Progenitor cell of endocrine pancreas (in vitro differentiated cells): ENCODE measurements at places on chromosomes 16 and 17.

GRCh38 chr17:49817993-49818392 is 29.5 kb downstream of the KAT7 start:
- DNase-seq, result no peak

DNA sequence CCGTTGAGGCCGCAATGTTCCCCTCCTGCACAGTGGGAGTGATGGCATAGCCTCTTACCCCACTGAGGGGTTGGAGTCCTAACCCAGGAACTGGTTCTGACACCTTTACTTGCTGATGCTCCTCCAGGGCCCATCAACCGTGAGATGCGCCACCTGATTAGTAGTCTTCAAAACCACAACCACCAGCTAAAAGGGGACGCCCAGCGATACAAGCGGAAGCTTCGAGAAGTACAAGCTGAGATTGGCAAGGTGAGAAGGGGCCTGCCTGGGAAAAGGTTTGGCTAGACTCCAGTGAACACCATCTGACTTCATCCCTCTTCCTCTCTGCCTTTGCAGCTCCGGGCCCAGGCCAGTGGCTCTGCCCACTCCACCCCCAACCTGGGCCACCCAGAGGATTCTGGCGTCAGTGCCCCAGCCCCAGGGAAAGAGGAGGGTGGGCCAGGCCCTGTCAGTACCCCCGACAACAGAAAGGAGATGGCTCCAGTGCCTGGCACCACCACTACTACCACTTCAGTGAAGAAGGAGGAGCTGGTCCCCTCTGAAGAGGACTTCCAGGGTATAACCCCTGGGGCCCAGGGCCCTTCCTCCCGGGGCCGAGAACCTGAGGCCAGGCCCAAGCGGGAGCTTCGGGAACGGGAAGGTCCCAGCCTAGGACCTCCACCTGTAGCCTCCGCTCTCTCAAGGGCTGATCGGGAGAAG is 5.8 kb downstream of the RNF40 start:
- DNase-seq, result no peak

- DNase-seq, result no peak
Observed at GRCh38 chr16:66064801-66065530, 301.5 kb upstream of the CDH5 start.

GRCh38 chr16:30567160-30567990 is 4.1 kb downstream of the ZNF688 start:
- no peak for DNase-seq

DNA sequence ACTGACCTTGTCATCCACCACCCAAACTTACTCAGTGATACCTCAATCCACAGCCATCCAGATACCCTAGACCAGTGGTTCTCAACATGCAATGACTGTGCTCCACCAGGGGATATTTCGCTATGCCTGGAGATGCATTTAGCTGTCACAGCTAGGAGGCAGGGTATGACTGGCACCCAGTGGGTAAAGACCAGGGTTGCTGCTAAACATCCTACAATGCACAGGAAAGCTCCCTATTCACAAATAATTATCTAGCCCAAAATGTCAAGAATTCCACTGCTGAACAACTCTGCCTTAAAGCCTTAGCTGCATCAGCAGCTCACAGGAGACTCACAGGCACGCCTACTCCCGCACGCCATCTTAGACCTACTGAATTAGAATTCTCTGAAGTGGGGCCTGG is 212.6 kb downstream of the GRIN2A start:
- no peak for DNase-seq
